ENCODE measurements at places on chromosomes 1 and 21. TPM values are rescaled to one million over a fixed set of nuclear protein-coding genes. Genes with fewer than 3 reads are reported as not detected.

- peaks cover 7% of the 10 kb centered on the region for H3K4me1 ChIP-seq
- no peak overlapping the region for H3K4me3 ChIP-seq
- no peaks in the 10 kb centered on the region for H3K36me3 ChIP-seq
- no peak overlapping the region for H3K27ac ChIP-seq
- H3K27me3 ChIP-seq, result no peaks in the 10 kb centered on the region
- DNase-seq, result no peak
Measured at GRCh38 chr21:31406510-31406909, 62.4 kb upstream of the TIAM1 start.

GRCh38 chr1:203480525-203481084 is 5.0 kb downstream of the PRELP start:
- H3K36me3 ChIP-seq, result no peaks in the 10 kb centered on the region
- no peak overlapping the region for H3K4me3 ChIP-seq

DNA sequence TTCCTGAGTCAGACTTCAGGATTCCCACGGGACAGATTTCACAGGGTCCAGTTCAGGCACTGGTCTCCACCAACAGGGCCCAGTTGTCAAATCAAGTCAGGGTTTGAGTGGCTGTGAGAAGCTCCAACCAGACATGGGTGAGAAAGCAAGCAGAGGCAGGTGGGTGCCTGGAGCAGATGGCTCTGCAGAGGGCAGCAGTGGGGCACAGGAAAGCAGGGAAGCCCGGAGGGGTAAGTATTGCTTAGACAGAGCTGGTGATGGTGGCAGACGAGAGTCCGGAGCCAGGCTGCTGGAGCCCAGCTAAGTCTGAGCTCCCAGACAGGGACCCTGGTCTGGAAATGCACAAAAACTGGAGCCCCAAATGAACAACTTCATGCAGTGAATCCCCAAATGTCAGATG is 40.4 kb downstream of the RIMS3 start:
- DNase-seq, result peak; percentile 58
- H3K4me3 ChIP-seq, result no peak overlapping the region
- no peak overlapping the region for H3K27ac ChIP-seq

DNA sequence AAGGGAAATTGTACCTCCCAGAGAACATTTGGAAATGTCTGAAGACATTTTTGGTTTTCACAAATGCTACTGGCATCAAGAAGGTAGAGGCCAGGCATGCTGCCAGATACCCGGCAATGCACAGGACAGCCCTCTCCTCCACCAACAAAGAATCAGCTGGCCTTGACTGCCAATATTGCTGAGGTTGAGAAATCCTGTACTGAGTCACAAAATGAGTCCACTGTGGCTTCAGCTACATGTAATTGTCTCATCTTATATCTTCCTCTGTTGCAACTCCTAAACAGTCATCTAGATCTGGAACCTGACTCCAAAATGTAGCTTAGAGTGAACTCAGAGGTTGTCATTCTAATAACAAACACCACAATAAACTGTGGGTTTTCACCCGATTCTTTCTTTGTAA is 327.5 kb upstream of the POGK start:
- H3K36me3 ChIP-seq, result no peaks in the 10 kb centered on the region
- peak; percentile 24 for DNase-seq
- H3K27me3 ChIP-seq, result no peaks in the 10 kb centered on the region

- H3K4me3 ChIP-seq, result no peak overlapping the region
- H3K27ac ChIP-seq, result peak overlapping the region; percentile 81
- DNase-seq, result no peak
- H3K36me3 ChIP-seq, result no peaks in the 10 kb centered on the region
Measured at GRCh38 chr1:15179485-15179883, 25.9 kb downstream of the TMEM51 start.

DNA sequence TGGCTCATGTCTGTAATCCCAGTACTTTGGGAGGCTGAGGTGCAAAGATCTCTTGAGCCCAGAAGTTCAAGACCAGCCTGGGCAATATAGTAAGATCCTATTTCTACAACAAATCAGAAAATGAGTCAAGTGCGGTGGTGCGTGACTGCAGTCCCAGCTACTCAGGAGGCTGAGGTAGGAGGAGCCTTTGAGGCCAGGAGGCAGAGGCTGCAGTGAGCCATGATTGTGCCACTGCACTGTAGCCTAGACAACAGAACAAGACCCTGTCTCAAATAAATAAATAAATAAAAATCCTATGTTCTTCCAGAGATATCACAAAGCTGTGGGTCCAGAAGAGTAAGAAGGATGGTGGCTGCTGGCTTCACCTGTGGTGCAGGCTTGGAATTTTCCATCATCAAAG is 22.1 kb downstream of the CDA start:
- H3K27ac ChIP-seq, result no peak overlapping the region
- no peaks in the 10 kb centered on the region for H3K36me3 ChIP-seq
- H3K27me3 ChIP-seq, result no peaks in the 10 kb centered on the region

Gene IL20
- polyA plus RNA-seq, result not detected

Gene NPHS2
- polyA plus RNA-seq, result not detected

Gene CYP4A11
- not detected for polyA plus RNA-seq

Gene ASCL5
- polyA plus RNA-seq, result not detected

Gene DNM3
- polyA plus RNA-seq, result 9.8 TPM

All from adrenal gland (tissue), 19 donors.